ENCODE measurements at places on chromosomes 11 and 22.

DNA sequence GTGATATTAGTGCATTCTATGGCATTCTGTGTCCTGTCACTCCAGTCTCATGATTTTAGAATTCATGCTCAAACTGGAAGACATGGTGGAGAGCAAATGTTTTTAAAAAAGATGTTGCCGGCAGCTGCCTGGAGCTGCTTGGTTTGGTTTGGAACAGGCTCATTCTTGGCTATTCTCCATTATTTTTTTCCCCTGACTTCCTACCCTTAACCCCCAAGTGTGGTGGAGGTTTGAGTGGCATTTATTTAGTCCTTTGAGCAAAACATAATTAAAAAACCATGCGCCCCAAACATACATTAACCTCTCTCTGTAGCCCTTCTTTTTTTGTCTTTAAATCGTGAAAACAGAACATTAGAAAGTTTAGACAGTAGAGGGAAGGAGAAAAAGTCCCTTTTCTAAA lies 94.7 kb downstream of the LDLRAD3 start:
- DNase-seq: no peak

GRCh38 chr11:122659676-122660554 lies 4.4 kb downstream of the UBASH3B start:
- no peak for DNase-seq

GRCh38 chr11:71223081-71223405 lies 29.3 kb downstream of the SHANK2 start:
- no peak for DNase-seq

- no peak for DNase-seq
These were observed 926.7 kb downstream of the NTM start for GRCh38 chr11:132296946-132297610.

GRCh38 chr11:77776455-77776854 lies 44.1 kb downstream of the RSF1 start:
- no peak for DNase-seq

GRCh38 chr11:11505190-11505589 lies 116.6 kb downstream of the GALNT18 start:
- DNase-seq: no peak

- no peak for DNase-seq
These were observed 153.9 kb upstream of the C11orf58 start for GRCh38 chr11:16584569-16584968.

- no peak for DNase-seq
These were observed 6.0 kb downstream of the ZNF214 start for GRCh38 chr11:7014118-7014517.

- no peak for DNase-seq
These were observed 44.0 kb downstream of the FDX1 start for GRCh38 chr11:110473706-110474105.

DNA sequence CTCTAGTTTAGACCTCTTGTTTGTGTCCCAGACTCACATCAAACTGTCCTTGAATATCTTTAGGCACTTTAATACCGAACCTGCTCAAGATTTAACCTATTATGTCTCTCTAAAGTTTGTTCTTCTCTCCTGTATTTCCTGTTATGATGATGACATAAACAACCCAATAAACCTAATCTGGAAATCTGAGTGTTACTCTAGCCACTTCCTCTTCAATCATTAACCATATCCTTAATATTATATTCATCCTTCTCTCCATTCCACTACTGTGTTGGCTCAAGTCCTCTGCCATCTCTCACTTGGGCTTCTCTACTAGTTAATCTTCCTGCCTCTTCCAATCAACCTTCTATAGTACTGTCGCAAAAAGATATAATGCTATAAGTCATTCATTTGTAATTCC lies 36.0 kb downstream of the COPB1 start:
- no peak for DNase-seq

- DNase-seq: peak; percentile 22
These were observed 644 bp downstream of the TMEM134 start for GRCh38 chr11:67468456-67468758.

- DNase-seq: no peak
These were observed 1312.0 kb downstream of the BRD1 start for GRCh38 chr22:48515571-48516200.
